ENCODE measurements at places on chromosomes 11 and 22. TPM values are rescaled to one million over a fixed set of nuclear protein-coding genes. Genes with fewer than 3 reads are reported as not detected.

- no peak for DNase-seq
Measured at GRCh38 chr11:113274713-113275582, 39.4 kb upstream of the TTC12 start.

DNA sequence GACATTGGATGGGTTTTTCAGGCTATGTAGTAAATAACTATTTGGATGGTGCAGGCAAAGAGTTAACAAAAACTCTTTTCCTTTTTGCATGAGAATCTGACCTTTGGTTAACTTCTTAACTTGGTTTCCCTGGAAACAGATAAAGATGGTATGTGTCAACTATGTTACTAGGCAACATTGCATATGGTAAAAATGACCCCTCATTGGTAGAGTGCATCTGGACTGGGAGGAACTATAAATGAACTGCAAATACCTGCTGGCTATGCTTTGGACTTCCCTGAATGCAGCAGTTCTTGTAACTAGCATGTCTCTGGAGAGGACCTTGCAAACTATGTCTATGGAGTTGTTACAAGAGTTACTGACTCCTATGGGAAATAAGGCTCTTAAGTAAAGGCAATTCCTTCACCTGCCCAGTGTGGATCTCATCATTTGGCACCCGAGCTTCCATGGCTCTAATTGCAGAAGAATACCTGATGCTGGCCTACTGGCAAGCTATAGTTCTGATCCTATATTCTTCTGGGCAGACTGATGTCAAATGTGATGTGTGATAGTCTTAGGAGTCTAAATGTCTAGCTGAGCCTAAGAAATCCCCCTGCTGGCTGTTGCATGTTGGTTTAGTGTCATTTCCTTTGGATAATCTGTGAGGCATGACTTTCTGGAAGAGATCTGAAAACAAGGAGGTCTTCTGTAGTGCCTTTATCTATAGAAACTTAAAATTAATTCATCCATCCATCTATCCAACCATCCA is 126.7 kb upstream of the MTMR2 start:
- DNase-seq = no peak

DNA sequence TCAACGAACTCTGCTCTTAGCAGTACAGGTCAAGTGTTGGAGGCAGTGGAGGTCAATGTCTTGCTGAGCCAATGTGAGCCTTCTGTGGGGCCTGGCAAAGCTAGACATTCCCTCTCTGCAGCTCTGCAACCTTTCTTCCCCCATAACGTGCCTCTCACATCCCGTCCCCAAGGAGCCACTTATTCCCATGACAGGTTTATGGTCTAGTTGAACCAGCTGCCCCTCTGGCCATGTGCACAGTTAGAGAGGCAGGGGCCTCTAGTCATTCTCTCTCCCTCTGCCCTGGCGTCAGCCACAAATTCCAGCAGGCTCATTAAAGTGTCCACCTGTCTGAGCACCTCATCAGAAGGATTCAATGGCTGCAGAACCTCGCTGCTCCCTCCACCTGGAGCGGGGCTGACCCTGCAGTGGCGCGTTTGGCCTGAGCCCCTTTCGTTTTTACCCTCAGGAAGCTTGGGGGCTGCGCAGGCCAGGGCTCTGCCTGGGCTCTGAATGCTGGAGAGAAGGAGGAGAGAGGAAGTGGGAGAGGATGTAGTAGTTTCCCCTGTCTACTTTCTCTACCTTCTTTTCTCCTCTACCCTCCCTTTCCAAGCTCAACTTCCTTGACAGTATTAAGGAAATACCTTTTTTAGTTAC is 302.1 kb upstream of the B3GAT1 start:
- DNase-seq = no peak

Gene DEPDC7
- total RNA-seq = 2.5 TPM

Gene PDGFB
- 3.8 TPM for total RNA-seq

DNA sequence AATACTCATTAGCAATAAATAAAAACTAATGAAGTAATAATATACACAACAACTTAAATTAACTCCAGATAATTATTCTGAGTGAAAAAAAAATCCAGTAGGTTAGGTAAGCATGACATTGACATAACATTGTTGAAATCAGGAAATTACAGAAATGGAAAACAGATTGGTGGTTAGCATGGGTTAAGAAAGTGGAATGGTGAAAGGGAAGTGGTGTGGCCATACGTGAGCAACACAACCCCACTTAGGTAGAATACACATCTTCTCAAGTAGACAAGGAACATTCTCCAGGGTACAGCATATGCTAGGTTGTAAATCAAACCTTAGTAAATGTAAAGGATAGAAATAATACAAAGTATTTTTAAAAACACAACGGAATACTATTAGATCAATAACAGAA is 30.2 kb upstream of the CLTCL1 start:
- DNase-seq = no peak

Gene C11orf16
- not detected for total RNA-seq

- DNase-seq = peak; percentile 50
Measured at GRCh38 chr11:111417011-111417765, 38.1 kb upstream of the POU2AF1 start.

GRCh38 chr11:74024261-74025029 is 15.6 kb upstream of the UCP3 start:
- peak; percentile 39 for DNase-seq

Gene FAM227A
- total RNA-seq = 0.35 TPM

- no peak for DNase-seq
Measured at GRCh38 chr11:83112886-83113285, 41.2 kb upstream of the RAB30 start.

- no peak for DNase-seq
Measured at GRCh38 chr11:114106047-114106446, 46.5 kb downstream of the ZBTB16 start.

Gene C11orf87
- not detected for total RNA-seq

GRCh38 chr22:30408388-30409102 is 11.7 kb downstream of the SEC14L2 start:
- DNase-seq = no peak

Gene OR51I1
- total RNA-seq = not detected

DNA sequence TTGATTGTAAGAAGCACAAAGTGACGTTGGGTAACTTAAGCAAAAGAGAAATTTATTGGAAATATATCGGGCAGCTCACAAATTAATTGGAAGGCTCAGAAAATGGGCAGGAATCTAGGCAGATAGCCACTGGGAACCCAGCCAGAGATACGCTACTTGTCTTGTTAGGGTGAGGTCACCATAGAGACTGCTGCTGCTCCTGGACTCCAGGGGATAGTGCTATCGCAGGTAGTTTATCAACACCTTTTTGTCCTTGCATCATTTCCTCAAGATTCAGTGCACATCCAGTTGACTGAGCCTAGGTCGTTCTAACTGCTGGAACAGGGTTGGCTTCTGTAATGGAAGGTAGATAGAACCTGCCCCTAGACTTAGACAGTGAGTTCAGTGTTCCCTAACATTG is 19.6 kb downstream of the AMOTL1 start:
- no peak for DNase-seq

Gene UEVLD
- total RNA-seq = 9.2 TPM

Measured in activated naive CD4-positive, alpha-beta T cell treated with anti-CD3 and anti-CD28 coated beads for 36 hours (primary cell).